ENCODE measurements at places on chromosomes 16 and 17.

- DNase-seq = no peak
Observed at GRCh38 chr16:49548325-49548970, 174.8 kb downstream of the C16orf78 start.

- no peak for DNase-seq
Observed at GRCh38 chr17:49508061-49508865, 13.2 kb downstream of the NGFR start.

DNA sequence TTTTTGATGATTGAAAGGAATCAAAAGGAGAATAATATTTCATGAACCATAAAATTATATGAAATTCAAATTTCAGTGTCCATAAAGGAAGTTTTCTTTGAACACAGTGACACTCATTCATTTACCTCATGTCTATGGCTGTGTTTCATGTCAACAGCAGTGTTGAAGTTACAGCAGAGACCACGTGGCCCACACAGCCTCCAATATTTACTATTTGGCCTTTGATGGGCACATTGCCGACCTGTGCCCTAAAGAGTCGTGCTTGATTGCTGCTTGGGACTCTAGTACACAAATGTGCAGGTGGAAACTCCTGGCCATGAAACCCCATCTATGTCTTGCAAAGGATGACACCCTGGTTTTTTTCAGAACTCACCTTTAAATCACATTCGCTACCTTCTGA is 57.0 kb downstream of the CES1 start:
- DNase-seq = no peak

DNA sequence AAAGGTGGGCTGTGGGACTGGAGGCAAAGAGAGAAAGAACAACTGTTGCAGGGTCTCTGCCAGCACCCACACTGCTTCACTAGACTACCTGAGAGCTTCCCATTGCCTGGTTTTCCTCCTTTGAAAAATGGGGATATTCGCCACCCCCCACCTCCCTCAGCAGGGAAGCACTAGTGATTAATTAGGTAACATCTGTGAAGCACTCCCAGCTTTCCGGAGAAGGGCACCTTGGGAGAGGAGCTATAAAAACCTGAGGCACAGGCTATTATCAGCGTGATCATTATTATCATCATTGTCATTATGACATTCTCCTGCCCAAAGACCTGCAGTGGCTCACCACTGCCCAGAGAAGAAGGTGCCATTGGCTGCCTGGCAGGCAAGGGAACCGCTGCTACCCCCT is 83.5 kb downstream of the XYLT1 start:
- no peak for DNase-seq

GRCh38 chr17:79872762-79873161 is 33.5 kb upstream of the CBX4 start:
- DNase-seq = no peak

DNA sequence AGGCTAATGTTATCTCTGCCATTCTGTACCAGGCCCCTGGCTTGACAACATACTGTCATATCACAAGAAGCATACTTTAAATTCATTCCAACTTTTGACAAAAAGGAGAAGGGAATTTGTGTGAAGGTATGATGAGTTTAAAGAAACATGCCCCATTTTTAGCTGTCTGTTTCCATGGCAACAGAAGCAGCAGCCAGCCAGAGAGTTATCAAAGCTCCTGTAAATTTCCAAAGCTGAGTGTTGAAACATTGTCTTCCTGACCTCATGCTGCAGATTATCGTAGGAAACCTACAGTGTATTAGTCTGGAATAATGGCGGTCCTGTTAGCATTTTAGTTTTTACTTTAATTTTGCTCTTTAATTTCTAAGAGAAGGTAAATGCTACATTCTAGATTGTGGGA is 124.9 kb downstream of the MRTFB start:
- no peak for DNase-seq

GRCh38 chr16:78034530-78034929 is 12.2 kb downstream of the CLEC3A start:
- DNase-seq = no peak

DNA sequence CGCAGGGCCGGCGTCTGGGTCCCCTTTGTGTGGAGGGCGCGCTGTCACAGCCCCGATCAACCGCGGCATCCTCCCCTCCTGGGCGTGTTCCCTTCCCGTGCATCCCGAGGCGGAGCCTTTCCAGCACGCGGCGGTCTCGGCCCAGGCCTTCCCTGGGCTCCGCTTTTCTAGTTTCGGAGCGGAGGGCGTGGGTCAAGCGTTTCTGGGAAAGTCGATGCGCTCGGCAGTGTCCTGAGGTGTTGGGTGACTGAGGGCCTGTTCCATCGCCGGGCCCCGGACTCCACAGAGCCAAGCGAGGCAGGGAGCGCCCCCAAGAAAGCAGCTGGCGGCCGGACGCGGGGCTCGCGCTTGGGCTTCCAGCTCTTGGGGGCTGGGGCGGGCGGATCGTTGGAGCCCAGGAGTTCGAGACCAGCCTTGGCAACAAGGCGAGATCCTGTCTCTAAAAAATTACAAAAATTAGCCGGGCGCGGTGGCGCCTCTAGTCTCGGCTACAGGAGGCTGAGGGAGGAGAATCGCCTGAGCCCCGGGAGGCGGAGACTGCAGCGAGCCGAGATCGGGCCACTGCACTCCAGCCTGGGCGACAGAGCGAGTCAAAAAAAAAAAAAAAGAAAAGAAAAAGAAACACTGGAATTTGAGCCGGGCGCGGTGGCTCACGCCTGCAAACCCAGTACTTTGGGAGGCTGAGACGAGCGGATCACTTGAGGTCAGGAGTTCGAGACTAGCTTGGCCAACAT is 806 bp downstream of the IFT140 start:
- peak; percentile 10 for DNase-seq

- DNase-seq = no peak
Observed at GRCh38 chr16:23048164-23048563, 101.1 kb downstream of the USP31 start.

- DNase-seq = no peak
Observed at GRCh38 chr17:7403727-7403976, 245 bp downstream of the TMEM256 start.

DNA sequence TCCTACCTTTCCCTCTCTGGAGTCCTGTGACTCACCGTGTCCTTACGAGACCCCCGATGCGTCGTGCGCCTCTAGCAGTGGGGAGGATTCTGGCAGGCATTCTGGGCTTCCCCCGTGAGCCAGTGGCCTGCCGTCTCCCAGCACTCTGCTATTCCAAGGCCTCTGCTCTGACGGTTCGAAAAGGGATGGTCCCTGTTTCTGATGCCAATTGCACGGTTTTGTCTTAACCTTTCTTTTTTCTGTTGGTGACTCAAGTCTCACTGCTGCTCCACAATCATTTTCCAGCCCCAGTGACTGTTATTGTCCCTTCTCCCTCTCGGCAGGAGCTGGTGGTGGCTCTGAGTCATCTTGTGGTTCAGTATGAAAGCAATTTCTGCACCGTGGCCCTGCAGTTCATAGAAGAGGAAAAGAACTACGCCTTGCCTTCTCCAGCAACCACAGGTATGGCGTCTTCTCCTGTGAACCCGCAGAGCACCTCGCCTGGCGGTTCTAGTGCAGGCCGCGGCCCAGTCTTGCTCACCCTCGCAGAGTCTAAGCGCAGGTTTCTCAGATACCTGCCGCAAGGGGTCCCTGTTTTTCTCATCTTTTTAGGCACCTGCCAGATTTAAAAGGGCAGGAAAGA is 100.1 kb upstream of the CHMP6 start:
- no peak for DNase-seq

DNA sequence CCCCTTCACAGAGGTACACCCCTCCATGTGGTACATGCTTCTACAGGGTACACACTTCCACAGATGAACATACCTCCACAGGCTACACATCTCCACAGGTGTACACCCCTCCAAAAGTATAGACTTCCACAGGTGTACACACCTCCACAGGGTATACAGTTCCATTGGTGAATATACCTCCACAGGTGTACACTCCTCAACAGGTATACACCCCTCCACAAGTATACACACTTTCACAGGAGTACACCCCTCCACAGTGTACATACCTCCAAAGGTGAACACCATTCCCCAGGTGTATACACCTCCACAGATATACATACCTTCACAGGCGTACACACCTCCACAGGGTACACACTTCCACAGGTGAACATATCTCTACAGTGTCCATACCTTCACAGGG is 9.4 kb downstream of the FOXN1 start:
- DNase-seq = no peak

DNA sequence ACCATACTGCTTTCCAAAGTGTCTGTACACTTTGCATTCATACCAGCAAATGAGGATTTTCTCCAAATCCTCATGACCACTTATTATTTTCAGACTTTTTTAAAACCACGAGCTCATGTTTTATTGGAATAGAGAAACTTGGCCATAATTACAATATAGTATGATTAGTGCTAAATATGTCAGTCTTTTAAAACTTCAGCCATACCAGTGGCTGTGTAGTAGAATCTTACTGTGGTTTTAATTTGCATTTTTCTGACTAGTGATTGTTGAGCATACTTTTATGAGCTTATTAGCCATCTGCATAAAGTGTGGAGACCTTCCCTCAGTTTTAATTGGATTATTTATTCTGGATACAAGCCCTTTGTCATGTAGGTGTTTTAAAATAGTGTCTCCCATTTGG is 57.8 kb downstream of the NLK start:
- no peak for DNase-seq

GRCh38 chr17:29074488-29074887 is 31.5 kb downstream of the PIPOX start:
- DNase-seq = no peak

DNA sequence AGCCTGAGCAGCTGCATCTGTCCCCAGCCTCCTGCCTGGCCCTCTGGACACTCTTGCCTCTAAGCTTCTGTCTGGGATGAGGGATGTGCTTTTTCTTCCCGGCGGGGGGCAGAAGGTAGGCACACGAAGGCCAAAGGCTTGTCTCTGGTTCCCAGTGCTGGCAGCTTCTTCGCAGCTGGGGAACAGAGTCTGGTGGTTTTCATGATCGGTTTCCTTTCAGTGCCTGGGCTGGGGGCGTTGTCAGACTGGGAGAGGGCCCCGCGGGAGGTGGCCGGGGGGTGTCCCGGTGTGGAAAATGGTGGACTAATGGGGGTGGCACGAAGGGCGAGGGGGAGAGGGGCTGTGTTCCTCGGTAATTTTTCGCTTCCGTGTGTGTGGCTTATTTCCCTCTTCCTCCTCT is 988 bp downstream of the RAP1GAP2 start:
- no peak for DNase-seq

DNA sequence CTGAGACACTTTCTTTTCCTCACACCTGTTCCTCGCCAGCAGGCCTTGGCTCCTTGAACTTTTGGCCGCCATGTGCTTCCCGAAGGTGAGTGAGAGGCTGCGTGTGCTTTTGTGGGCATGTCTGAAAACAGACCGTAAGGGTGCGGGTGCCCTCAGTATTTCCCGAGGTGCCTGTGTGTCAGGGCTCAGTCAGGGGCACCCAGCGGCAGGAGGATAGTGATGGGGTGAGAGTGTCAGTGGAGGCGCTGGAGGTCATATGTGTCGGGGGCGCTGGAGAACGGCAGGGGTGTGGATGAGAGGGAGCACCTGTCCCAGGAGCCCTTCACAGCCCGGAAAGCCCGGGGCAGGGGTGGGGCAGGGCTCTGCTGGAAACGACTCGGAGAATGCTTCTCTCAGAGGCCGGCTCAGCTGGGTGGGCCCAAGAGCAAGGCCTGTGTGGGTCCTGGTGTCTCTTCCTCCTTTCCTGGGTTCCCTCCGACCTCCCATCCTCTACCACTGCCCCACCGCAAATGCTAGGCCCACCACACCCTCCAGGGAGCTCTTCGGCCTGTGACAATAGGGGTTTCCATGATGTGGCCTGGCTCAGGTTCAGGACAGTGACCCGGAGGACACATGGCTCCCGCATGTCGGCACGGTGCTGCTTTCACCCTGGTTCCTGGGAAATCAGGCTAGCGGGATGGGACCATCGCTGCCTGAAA is 451 bp downstream of the IL32 start:
- no peak for DNase-seq

- peak; percentile 46 for DNase-seq
Observed at GRCh38 chr16:86975445-86975844, 341.7 kb downstream of the C16orf95 start.

- DNase-seq = no peak
Observed at GRCh38 chr17:82710499-82711232, 5.8 kb upstream of the FN3KRP start.

DNA sequence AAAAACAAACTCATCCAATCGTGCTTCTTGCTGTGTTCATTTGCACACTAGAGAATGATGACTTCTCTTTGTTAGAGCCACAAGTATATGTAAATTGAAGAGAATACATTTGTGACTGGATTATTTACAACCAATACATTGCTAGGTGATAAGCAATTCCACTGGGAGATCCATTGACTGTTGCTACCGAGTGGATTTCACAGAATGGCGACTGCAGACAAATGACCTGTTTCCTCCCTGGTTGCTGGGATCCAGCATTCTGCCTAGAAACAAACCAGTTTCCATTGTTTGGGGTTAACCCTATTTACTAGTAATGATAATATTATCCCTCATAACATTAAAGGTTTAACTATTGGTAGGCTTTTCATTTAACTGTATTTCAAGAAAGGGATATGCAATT is 36.9 kb upstream of the CPHXL start:
- no peak for DNase-seq

GRCh38 chr17:27984816-27985215 is 57.7 kb upstream of the NLK start:
- no peak for DNase-seq

- DNase-seq = no peak
Observed at GRCh38 chr17:229709-230394, 48.4 kb upstream of the DOC2B start.

GRCh38 chr16:55323637-55324271 is at the start of gene IRX6:
Gene IRX6, plus strand, starts transcription at chr16:55324203. Its CDS starts 889 bp downstream, at chr16:55325092.
- peak; percentile 78 for DNase-seq

GRCh38 chr17:4409659-4410058 is 24.1 kb upstream of the SPNS3 start:
- DNase-seq = no peak

DNA sequence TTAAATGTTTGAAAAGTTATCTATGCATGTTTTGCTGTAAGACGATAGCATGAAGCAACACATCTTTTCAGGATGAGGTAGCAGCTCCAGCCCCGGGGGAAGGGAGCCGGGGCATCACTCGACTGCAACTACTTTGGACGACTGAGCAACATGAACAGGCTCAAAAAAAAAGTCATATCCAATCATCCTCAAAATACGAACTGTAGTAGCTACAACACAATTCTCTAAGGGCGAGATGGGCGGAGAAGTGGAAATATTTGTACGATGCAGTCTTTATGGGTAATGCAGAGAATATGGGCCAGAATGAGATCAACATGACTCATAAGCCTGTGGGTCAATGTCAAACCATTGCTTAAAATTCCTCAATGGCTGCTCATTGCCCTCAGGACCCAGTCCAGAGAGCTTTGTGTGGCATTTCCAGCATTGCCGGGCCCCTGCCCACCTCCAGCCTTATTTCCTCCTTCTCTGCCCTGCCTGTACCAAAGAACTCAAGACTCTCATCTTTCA is 17.7 kb upstream of the SMURF2 start:
- DNase-seq = no peak

GRCh38 chr16:57257455-57258070 is 12.5 kb downstream of the ARL2BP start:
- DNase-seq = no peak

GRCh38 chr17:67881083-67881482 is 55.8 kb downstream of the BPTF start:
- no peak for DNase-seq

DNA sequence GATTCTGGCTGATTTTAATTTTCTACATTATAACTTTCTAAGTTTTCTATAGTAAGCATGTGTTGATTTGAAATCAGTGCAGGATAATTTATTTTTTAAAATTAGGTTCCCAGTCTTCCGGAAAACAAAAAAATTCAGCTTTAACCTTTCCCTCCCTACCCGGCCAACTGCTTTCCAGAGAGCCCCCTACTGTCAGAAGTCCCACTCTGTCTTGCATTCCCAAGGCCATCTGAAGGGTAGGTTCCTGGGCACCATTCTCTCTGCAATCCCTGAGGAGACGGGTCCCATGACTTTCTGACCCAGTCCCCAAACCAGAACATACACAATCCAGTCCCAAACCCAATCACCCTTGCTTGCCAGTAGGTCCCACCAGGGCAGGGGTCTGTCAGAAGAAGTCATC is 200.3 kb downstream of the CYLD start:
- no peak for DNase-seq
